ENCODE measurements at places on chromosomes 1 and 21.

- DNase-seq, result no peak
Observed at GRCh38 chr1:40450495-40451237, 390 bp downstream of the ZFP69B start.

GRCh38 chr1:44662683-44663030, 11.6 kb downstream of the TMEM53 start:
- no peak for DNase-seq

DNA sequence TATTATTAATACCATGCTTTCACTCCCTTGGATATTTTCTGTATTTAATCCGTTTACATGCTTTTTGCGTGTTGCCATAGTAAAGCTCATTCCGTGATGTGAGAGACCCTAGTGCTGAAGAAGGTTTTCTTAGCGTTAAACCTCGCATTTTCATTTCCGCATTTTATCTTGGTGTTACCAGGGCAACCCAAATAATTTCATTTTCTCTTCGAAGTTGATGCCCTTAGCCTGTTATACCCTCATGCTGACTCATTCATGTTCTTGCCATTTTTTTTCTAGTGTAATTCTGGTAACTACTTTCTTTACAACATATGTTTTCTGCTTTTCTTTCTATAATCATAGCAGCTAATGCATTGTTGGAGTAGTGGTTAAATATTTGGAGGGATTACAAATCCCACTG, 37.2 kb downstream of the LRRC8C start:
- no peak for DNase-seq

GRCh38 chr1:216224233-216224632, 199.0 kb downstream of the USH2A start:
- no peak for DNase-seq

GRCh38 chr1:174217787-174218574, 58.7 kb downstream of the RABGAP1L start:
- no peak for DNase-seq

DNA sequence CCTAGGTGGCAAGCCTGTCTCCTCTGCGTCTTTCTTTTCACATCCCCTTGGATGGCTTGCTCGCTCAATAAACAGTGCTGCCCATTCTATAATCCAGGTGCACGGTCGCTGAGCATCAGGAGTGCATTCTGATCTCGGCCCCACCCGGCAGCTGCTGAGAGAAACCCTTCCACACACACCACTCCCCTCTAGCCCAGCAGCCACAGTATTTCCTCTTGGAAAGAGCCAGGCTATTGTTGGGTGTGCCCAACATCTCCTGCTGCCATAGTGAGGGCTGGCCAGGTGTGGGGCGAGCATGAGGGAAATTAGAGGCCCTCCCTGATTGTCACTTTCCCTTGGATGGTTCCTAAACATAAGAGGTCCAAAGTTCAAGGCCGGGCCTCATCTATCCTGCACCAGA, 24.7 kb downstream of the GPA33 start:
- no peak for DNase-seq

- DNase-seq, result peak; percentile 99
Observed at GRCh38 chr1:33099290-33100118, 18.6 kb downstream of the AZIN2 start.

DNA sequence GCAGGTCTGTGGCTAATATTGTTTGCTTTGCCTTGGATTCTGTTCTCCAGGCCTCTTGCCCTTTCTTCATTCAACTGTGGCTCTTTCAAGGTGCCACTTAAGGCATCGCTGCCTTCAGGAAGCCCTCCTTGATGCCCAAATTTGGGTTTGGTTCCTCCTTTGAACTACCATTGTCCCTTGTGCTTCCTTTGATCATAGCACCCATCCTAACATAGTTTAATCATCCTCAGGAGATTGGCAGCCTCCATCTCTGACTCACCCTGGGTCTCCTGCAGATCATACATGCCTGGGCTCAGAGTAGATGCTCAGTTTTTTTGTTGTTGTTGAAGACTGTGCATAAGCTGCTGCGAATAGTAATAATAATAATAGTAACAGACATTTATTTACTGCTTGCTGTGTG, 54.4 kb upstream of the ACOT11 start:
- no peak for DNase-seq

GRCh38 chr1:78079580-78079979, 33.8 kb downstream of the GIPC2 start:
- no peak for DNase-seq
